Natural killer cell (primary cell): ENCODE measurements at places on chromosomes 6 and 20. TPM values are rescaled to one million over a fixed set of nuclear protein-coding genes. Genes with fewer than 3 reads are reported as not detected.

HLA-C gene
- total RNA-seq, result 3,245 TPM

MYB gene
- 1.3 TPM for total RNA-seq

OR2H2 gene
- total RNA-seq, result not detected

DNA sequence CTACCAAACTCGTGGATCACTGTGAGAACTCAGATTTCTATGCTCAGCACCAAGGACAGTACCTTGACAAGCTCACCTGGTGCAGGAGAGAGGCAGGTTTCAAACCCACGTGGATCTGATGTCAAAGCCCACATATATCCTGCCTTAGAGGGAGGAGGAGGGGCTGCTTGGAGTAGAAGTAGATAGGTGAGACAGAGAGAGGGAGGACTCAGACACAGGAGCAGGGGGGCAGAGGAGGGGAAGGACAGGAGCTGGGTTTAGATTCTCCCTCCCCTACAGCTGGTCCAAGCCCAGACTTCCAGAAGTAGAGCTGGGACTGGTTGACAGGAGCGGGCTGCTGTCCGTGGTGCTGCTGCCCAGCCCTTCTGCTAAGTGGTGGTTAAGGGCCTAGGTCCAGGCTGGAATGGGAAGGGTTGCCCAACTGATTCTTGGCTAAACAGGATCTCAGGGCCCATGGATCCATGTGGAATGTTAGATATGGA is 77.5 kb downstream of the CDH22 start:
- no peak for DNase-seq
- no peaks in the 10 kb centered on the region for H3K36me3 ChIP-seq
- H3K27ac ChIP-seq, result no peak overlapping the region
- H3K27me3 ChIP-seq, result peaks cover 5% of the 10 kb centered on the region
- H3K4me3 ChIP-seq, result no peak overlapping the region

GRCh38 chr6:17714879-17715851 is 8.4 kb upstream of the NUP153 start:
- H3K36me3 ChIP-seq, result no peaks in the 10 kb centered on the region
- peak overlapping the region; percentile 65 for H3K27ac ChIP-seq
- H3K4me3 ChIP-seq, result no peak overlapping the region
- peaks cover 6% of the 10 kb centered on the region for H3K4me1 ChIP-seq
- H3K27me3 ChIP-seq, result no peaks in the 10 kb centered on the region
- DNase-seq, result no peak

DNA sequence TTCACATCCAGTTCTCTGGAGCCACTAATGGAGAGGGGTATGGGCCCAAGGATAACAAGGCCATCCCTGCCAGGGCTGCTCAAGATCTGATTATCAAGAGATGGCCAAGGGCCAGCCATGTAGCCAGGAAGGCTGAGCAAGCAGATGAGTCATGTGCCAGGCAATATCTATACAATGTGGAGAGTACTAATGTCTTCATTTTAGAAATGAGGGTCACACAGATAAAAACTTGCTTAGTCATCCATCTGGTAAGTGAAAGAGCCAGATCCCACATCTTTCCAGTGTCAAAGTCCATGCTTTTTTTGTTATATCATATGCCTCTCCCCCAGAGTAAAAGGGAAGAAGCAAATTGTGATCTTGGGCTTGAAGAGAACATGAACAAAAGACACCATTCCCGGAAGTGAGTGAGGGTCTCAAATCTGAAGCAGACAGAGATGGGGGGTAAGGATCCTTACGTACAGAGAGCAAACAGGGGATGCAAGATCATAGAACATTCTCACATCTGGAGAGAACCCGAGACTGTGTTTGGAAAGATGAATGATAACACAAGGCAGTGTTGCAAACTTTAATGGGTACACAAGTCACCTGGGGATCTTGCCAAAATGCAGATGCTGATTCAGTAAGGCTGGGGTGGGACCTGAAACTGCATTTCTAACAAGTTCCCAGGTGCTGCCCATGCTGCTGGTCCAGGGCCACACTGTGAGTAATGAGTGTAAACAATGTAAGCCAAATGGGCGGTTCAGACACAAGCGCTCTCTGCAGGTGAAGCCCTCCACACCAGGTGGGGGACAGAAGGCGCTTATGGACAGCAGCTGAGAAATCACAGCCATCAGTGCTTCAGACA is 20.0 kb upstream of the GSTA3 start:
- H3K4me1 ChIP-seq, result no peaks in the 10 kb centered on the region
- no peaks in the 10 kb centered on the region for H3K27me3 ChIP-seq
- H3K27ac ChIP-seq, result no peak overlapping the region
- H3K4me3 ChIP-seq, result no peak overlapping the region
- no peak for DNase-seq

DNA sequence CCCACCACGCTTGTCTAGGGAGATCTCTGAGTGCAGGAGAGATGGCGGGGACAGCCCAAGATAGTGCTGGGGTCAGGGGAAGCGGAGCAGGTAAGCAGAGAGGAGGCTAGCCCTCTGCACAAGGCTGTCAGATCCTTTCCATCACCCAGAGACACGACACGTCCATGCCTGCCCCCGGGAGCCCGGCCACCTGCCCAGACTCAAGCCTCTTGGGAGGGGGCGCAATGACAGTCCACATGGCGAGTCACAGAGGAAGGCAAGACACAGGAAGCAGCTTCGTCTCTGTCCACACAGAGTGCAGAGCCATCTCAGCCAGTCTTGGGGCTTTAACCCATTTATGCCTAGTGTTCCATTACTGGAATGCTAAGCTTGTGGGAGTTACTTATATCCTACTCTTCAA is 78.4 kb downstream of the PREX1 start:
- H3K4me1 ChIP-seq, result peaks cover 76% of the 10 kb centered on the region
- peaks cover 25% of the 10 kb centered on the region for H3K36me3 ChIP-seq
- DNase-seq, result no peak

- H3K27ac ChIP-seq, result no peak overlapping the region
- no peaks in the 10 kb centered on the region for H3K27me3 ChIP-seq
- no peak for DNase-seq
Measured at GRCh38 chr20:30949761-30950160, 307.7 kb upstream of the DEFB115 start.

DNA sequence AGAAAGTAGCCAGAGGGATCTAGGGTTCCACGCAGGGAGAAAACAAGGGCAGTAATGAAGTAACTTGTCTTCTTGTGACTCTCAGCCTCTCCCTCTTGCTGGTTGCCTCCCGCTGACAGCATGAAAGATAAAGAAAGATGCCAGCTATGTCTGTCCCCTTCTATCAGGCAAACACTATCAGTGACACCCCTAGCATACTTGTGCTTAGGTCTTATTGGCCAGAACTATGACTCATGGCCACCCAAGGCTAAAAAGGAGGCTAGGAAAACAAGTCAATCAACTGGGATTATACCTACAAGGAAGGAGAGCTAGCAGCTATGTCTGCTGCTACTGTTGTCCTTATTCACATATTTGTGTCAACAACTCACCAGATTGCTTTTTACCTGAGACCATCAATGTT is 206.8 kb upstream of the SOX4 start:
- H3K27ac ChIP-seq, result no peak overlapping the region
- no peaks in the 10 kb centered on the region for H3K27me3 ChIP-seq
- H3K36me3 ChIP-seq, result no peaks in the 10 kb centered on the region
- no peak for DNase-seq
- H3K4me1 ChIP-seq, result no peaks in the 10 kb centered on the region
- H3K4me3 ChIP-seq, result no peak overlapping the region
